NCI-H510A (cell line): ENCODE measurements at places on chromosomes 5 and 9.
A peak's percentile ranks its signal among the peaks of the same experiment; 100 is the strongest.

DNA sequence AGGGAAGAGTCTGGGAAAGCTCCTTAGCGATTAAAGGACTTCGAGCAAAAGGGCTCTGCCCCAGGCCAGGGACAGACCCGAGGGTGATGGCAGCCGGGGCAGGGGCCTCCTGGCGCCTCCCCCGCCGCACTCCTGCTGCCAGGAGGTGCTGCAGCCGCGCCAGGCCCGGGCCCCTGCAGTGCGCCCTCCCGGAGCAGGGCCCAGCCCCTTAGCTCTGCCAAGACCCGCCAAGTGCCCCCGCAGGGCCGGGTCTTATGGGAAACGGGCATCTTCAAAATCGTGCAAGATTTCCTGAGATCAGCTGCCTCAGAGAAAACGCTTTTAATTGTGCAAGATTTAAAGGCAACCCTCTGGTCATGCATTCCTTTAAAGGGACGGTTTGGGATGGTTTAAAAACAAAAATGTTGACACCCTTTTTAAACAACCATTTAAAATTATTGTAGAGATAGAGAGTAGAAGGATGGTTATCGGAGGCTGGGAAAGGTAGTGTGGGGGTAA is 52.4 kb downstream of the CDC14B start:
- no peak for DNase-seq

GRCh38 chr9:121253821-121254501 is 14.0 kb upstream of the GSN start:
- no peak for DNase-seq

DNA sequence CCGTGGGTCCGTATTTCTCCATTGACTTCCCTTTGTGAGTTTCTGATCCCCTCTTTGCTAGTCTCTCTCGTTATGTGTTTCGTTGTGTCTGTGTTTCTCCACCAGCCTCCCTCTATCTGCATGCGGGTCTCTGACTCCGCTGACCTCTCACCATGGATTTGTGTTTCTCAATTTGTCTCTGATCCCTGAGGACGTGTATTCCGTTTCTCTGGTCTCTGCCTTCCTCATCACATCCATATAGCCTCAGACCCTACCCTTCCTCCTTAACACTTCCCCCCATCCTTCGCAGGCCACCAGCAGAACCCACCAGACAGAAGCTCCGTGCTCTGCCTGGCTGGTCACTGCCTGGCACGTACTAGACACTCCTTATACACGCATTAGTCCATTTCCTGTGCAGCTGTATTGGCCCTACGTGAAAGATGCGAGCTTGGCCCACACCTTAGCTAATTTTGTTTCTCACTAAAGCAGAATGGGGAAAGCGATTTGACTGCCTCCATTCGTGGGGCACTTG is 631 bp downstream of the B4GALT7 start:
- DNase-seq: no peak

- DNase-seq: no peak
Observed at GRCh38 chr5:57501414-57502201, 19.0 kb upstream of the ACTBL2 start.

DNA sequence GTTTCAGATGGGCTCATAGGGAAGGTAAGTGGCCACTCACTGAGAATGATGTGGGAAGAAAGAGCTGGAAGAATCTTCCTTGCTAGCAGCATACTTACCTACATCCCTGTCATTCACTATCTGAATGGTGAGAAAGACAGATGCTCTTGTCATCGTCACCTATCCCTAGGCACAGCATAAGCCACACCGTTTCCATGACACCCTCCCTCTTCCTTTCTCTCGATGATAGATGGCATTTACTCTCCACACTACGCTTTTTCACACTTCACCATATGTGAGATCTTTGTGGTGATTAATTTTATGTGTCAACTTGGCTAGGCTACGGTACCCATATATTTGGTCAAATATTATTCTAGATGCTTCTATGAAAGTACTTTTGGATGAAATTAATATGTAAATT is 44.4 kb upstream of the FER start:
- DNase-seq: no peak

DNA sequence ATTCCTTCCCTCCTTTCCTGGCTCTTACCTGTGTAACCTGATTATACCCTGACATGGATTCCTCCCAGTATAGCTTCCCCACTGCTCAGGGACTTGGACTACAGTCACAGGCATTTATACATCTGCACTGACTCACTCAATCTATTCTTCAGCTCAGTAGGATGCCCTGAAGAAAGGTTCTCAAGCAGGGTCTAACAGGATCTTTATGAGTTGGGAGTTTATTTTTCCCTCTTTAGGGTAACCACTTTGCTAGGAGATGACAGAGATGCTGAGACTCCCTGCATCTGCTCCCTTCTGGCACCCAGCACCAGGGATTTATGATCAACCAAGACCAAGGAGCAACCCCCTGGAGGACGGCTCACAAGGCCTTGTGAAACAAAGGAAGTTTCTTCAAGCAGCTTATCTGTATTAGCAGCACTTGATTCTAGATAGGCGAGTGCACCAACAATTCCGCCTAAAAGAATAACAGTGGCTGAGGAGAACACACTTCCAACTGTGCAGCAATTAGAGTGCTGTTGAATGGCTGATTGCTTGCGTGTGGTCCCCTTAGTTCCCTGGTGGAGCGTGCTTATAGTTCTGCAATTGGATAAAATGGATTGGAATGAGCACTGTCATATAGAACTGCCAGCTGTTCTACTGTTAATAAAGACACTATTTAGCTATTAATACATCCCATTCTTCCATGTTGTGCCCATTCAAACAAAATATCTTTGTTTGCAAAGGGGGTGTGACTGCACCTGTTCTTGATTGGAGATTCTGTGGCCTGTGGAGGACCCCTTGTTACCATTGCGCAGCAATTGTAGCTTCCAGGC is 482.6 kb downstream of the ZNF608 start:
- no peak for DNase-seq

DNA sequence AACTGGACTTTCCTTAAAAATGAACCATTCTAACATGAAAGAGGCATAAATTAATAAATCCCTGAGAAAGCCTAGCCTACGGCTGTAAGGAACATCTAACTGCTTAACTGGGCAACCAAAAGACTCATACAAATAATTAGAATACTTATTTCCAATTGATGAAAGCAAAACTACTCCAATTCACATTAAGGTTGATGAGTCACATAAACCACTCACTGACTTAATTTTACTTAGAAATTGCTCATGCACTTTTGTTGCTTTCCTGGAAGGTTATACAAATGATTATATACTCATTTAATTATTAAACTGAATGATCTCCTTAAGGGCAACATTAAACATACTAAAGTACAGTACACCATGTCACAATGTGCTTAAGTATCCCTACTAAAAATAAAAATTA is 101.9 kb downstream of the NFIB start:
- no peak for DNase-seq

DNA sequence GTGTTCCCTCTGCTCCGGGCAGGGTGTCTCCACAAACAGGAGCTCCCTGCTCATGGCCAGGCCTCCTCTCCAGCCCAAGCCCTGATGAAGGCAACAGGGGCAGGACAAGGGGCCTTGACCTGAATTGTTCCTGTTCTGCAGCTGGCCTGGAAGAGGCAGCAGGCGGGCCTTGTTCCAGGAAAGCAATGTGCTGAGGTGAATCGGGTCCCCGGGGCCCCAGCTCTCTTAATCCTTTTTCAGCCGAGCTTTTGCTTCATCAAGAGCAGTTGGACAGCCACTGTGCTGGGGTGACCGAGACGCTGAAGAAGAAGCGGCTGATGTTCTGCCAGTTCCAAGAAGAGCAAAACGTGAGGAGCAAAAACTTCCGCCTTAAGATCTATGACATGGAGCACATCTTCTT is 41.4 kb downstream of the CCDC180 start:
- DNase-seq: no peak

DNA sequence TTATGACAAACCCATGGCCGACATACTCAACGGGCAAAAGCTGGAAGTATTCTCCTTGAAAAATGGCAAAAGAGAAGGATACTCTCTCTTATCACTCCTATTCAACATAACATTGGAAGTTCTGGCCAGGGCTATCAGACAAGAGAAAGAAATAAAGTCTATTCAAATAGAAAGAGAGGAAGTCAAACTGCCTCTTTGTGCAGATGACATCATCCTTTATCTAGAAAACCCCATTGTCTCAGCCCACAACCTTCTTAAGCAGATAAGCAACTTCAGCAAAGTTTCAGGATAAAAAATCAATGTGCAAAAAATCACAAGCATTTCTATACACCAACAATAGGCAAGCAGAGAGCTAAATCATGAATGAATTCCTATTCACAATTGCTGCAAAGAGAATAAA is 1799.9 kb upstream of the ACO1 start:
- DNase-seq: no peak

DNA sequence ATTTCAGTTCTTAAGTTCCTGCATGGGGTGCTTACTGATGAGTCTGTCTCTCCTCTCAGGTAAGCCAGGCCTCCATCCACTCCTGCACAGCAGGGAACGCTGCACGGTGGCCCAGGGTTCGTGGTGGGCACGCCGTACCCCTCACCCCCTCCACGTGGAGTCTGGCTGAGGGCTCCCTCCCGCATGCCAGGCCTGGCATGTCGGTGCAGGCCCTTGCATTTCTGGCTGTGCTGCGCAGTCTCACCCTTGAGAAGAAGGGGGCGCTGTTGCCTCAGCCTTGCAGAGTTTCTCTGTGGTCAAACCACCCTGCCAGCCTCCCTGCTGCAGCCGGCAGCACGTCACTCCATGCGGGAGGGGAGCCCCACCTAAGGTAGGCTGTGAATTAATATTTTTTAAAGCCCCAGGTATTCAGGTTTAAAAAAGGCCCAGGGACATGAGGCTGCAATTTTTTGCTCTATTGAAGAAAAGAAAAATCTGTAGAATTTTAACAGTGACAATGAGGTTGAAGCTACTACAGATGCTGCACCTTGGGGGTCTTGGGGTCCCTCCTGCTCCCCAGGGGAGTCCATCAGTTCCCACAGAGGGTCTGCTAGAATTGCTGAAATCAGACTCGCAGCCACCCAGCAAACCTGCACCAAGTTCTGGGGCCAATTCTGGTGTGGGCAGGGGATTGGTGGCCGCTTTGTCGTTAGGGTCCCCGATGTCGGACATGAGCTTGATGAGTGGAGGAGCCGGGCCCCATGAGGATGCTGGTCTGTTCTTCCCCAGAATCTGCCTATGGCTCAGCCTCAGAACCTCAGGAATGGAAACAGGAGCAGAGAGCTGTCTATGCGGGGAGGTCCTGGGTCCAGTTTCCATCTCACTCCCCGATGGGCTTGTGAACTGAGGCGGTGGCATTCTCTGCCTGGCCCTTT is 52.6 kb downstream of the TENT4A start:
- DNase-seq: peak; percentile 75

- DNase-seq: no peak
Observed at GRCh38 chr5:87399720-87400119, 13.0 kb downstream of the CCNH start.

DNA sequence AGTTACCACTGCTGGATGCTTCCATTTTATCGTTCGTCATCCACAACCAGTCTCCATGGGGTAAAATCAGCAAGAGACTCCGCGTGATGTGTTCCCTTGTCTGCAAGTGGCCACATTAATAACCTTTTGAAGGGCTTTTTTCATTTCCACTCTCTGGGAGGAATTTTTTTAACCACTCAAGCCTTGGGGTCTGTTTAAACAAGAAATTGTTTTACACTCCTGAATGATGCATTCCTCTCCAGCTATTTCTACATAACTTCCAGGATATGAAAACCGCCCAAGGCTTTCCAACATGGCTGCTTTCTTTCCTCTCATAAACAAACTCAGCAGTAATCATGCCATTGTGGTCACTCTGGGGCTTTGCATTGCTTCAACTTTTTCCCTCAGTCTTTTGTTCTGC is 217.2 kb upstream of the DAPK1 start:
- no peak for DNase-seq

- DNase-seq: no peak
Observed at GRCh38 chr5:58185801-58186200, 274.1 kb downstream of the PLK2 start.

GRCh38 chr5:30839956-30840355 is 353.5 kb upstream of the CDH6 start:
- no peak for DNase-seq

- no peak for DNase-seq
Observed at GRCh38 chr5:78553580-78554353, 94.8 kb downstream of the LHFPL2 start.

DNA sequence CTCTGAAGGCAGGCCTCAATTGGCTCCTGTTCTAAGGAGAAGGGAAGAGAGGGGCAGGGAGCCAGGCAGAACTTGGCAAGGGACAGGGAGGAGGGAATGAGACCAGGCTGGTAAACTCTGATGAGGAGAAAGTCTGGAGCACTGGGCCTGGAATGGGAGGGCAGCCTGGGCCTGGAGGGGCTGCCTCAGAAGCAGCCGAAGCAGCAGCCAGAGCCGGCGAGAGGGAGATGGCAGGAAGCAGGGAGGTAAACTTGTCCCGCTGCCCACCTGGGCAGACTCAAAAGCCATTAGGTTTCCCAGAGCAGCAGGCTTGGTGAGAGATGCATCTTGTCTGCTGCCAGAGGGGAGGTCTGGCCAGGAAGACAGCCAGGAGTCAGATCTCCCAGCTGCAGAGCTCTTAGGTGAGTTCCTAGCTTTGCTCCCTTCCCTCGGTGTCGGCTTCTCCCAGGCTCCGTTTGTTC is 37.0 kb upstream of the CRB2 start:
- no peak for DNase-seq
